Dorsolateral prefrontal cortex (tissue), 122 donors: ENCODE measurements at places on chromosomes 13 and 19. TPM values are rescaled to one million over a fixed set of nuclear protein-coding genes. Genes with fewer than 3 reads are reported as not detected.

Gene CFAP97D2
- not detected for total RNA-seq

Gene ZNF615
- 22.5 TPM for total RNA-seq

Gene ATXN8OS
- total RNA-seq, result not detected

GRCh38 chr19:28943651-28944050 lies 269.3 kb downstream of the UQCRFS1 start:
- DNase-seq, result no peak

DNA sequence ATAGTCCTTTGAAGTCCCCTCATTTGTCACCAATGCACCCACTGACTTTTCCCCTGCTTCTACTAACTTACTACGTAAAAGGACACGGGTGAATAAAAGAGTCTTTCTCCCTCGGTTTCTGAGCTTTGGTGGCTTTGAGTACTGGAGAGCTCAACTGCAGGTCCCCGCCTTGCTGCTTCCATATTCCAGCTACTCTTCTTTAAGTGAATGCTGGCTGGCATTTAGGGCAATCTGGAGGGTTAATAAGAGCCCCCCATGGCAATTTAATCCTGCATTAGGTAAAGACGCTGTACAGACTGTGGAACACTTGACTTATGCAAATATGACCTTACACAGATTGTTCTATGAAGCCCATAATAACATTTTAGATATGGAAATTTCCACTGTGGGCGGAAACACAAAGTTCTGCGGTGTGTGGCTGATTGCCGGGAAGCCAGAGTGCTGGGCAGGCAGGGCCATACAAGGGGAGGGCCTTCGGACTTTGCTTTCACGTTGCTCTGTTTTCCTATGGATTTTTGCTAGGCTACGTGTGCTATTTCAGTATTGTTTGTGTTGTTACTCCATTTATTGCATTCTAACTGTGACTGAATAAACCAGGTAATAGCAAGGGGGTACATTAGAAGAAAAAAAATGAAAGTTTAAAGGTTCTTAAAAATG lies 97.5 kb downstream of the SLC10A2 start:
- no peak for DNase-seq

- DNase-seq, result no peak
Measured at GRCh38 chr13:102091231-102091630, 310.6 kb downstream of the FGF14 start.

DNA sequence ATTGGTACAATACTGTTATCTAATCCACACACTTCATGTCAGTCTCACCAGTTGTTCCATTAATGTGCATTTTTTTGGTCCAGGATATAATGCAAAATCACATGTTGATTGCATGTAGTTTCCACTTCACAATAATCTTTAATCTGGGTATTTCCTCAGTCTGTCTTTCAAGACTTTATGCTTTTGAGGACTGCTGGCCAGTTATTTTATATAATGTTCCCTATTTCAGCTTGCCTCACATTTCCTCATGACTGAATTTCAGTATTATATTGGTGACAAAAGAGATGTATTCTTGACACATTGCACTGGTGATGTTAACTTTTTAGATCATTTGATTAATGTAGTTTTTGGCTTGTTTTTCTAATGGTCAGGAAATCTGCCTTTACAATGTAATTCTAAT lies 368.3 kb downstream of the IRS2 start:
- no peak for DNase-seq

GRCh38 chr19:55487924-55488687 lies at the start of gene SSC5D:
SSC5D (plus strand) TSS chr19:55488436; CDS start chr19:55488590, 154 bp downstream.
- no peak for DNase-seq

DNA sequence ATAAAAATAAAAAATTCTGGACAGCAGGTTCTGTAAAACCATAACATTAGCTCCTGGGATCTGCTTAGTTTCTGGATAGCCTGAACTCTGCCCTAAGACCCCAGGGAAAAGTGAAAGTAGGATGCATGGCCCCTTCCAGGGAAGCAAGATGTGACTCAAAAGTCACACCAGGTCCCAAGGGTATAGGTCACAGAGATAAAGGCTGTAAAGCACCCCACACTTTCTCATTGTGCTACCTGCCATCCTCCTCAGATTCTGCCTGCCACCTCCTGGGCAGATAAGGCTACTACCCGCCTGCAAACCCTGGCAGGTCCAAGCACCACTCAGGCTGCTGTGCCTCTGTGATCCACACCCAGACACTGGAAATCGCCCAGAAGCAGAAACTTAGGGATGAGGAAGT lies 20.6 kb downstream of the FFAR2 start:
- DNase-seq, result no peak

DNA sequence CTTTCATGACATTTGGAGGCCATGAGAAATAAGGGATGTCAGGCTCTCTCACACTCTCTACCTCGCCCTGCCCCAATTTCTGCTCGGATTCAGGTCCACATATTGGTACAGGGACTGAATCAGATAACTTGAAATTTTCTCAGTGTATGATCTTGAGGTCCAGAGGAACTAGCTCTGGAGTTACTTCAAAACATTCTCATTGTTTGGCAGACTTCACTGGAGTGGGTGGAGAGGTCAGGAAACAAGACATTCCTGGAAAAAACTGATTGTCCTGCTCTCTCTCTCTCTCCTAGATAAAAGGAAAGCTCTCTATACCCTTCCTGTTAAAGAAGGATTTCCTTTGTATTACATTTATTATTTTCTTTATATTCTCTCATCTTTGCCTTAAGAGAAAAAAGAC lies 428.1 kb upstream of the DACH1 start:
- no peak for DNase-seq

DNA sequence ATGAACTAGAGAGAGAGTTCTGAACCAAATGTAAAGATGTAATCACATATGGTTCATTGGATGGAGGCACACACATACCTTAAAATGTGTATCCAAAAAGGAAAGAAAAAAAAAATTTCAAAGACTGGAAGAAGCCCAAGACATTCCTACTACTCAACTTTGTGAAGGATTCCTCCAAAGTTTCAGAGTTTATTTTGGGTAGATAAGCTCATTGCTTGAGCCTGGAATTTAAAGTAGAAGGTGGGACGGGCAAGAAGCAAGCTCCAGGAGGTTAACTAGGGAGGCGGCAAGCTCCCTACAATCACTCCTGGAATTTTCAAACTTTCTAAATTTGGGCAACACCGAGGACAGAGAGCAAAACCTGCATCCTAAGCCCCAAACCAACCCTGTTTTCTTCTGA lies 1.9 kb downstream of the TSHZ3 start:
- no peak for DNase-seq
